Upper lobe of right lung (tissue), 1 donor: ENCODE measurements at places on chromosomes 3 and 15. TPM values are rescaled to one million over a fixed set of nuclear protein-coding genes. Genes with fewer than 3 reads are reported as not detected.

DNA sequence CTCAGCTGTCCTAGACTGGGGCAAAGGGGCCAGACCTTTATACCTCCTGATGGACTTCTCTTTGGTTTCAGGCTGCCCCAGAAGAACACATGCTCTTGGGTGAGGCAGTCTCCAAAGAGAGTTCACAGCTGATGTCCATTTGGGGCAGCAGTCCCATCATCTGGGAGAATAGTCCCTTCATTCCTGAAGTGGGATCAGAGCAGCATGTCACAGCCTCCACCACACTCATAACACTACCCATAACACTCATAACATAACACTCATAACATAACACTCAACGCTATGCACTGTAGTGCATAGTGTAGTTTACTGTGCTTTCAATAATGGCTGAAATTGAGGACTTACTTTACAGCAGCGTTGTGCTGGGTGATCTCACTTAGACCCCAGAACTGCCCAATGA, 36.7 kb upstream of the PLCL2 start:
- DNase-seq: no peak
- peaks cover 9% of the 10 kb centered on the region for H3K4me1 ChIP-seq
- no peak overlapping the region for H3K4me3 ChIP-seq

DNA sequence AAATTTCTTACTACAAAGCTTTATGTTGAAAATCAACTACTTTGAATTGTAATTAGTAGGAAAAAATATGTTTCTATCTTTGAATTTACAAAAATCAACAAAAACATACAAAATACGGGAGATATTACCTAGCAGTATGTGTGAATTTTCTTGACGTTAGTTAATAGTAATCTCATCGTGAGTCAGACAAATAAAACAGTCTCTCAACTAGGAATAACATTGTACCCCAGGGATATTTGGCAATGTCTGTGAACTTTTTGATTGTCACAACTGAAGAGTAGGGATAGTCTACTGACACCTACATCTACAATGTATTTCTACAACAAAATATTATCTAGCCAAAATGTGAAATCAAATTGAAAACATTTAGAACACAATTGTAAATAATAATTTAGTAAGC, 250.3 kb downstream of the POLQ start:
- no peak overlapping the region for H3K4me3 ChIP-seq
- no peaks in the 10 kb centered on the region for H3K4me1 ChIP-seq
- DNase-seq: no peak
- H3K27me3 ChIP-seq: no peaks in the 10 kb centered on the region

GRCh38 chr3:58723173-58723572, 56.6 kb upstream of the FAM3D start:
- no peak overlapping the region for H3K4me3 ChIP-seq
- H3K27me3 ChIP-seq: no peaks in the 10 kb centered on the region
- no peak overlapping the region for H3K27ac ChIP-seq
- H3K4me1 ChIP-seq: no peaks in the 10 kb centered on the region

GRCh38 chr3:138202945-138203701, 16.0 kb downstream of the ARMC8 start:
- H3K36me3 ChIP-seq: no peaks in the 10 kb centered on the region
- no peak for DNase-seq
- no peak overlapping the region for H3K4me3 ChIP-seq

Gene DNAJA4
- 17.9 TPM for total RNA-seq

Gene GOLGA6B
- total RNA-seq: not detected
